ENCODE measurements at places on chromosomes 4 and X.
A peak's percentile ranks its signal among the peaks of the same experiment; 100 is the strongest.

DNA sequence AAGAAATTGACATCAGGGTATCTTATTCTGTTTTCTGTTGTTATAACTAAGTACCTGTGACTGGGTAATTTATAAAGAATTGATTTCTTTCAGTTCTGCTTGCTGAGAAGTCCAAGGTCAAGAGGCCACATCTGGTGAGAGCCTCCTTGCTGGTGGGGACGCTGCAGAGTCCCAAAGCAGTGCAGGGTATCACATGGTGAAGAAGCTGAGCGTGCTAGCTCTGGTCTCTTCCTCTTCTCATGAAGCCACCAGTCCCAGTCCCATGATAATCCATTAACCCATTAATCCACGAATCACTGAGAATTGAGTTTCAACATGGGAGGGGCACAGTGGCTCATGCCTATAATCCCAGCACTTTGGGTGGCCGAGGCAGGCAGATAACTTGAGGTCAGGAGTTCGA, 18.0 kb downstream of the RBMX start:
- DNase-seq, result no peak

GRCh38 chr4:81282131-81282530, 67.1 kb upstream of the PRKG2 start:
- DNase-seq, result no peak

DNA sequence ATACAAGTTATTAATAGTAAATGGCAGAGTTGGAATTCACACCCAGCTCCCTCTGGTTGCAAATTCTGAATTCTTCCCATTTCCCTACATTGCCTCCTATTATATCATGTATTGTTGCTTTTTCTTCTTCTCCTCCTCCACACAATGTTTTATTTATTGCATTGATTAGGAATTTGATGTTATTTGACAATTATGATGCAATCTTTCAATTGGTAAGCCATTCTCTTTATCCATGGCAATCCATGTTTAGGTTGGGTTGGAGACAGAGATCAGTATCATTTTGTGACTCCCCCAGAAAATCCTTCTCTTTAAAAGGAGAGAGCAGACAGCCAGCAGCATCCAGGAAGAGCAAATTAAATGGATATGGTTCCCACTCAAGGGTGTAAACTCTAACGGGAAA, 30.5 kb downstream of the TTC29 start:
- no peak for DNase-seq

- no peak for DNase-seq
These were observed 213.4 kb downstream of the GC start for GRCh38 chr4:71570492-71570891.

DNA sequence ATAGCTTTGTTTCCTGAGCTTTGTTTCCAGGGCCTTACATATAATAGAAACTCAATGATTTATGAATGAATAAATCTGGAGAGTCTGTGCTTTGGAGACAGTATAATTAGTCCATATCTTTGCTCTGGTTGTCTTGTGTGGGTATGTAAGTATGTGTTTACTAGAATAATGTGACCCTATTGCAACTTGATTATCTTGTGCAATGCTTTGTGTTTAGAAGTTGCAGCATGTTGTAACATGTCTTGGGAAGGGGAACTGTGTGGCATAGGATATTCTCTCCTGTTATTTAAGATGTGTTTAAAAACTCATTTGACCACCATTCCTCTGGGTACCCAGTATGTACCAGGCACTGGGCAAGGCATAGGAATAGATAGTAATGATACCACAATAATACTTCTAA, 6.1 kb downstream of the SPATA18 start:
- no peak for DNase-seq

DNA sequence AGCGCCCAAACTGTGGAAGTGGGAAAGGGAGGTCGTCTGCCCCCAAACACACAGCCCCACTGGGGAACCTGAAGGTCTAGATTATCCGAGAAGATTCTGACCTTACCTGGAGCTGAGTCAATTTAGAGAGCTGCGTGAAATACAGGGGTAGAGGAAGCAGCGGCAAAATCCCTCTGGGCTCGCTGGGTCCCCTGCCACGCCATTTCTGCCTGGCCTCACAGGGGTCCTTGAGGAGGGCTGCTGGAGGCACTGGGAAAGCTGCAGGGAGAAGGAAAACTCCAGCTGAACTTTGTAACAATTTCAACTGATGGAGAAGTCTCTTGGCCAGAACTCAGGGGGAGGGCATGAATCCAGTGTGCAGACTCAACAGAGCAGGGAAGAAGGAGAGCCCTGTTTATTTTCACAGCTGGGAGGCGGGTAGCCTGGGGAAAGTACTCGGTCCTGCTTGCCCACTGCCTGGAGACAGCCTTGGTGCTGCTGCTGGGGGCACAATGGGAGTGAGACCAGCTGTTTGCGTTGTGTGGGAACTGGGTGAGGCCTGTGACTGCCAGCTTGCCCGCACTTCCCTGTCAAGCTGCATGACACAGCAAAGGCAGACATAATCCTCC, 93.2 kb upstream of the MAPK10 start:
- no peak for DNase-seq

DNA sequence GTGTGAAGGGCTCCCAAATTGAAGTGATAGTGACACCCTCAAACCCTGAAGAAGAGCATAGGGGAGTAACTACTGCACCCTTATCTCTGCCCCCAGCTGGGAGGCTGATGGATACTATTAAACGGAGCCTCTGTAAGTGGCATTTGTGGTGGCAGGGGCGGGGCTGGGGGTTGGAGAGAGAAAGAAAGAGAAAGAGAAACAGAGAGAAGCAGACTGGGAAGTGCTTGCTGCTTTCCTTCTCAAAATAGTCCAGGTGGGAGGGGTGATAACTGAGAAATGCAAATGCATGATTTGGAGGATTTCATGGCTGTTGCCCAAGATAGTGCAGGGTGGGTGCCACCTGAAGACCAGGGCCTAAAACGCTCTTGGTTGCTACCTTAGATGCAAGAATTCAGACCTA, 253.5 kb upstream of the GATB start:
- peak; percentile 12 for DNase-seq

GRCh38 chr4:143377611-143378099, 41.0 kb downstream of the GAB1 start:
- no peak for DNase-seq

DNA sequence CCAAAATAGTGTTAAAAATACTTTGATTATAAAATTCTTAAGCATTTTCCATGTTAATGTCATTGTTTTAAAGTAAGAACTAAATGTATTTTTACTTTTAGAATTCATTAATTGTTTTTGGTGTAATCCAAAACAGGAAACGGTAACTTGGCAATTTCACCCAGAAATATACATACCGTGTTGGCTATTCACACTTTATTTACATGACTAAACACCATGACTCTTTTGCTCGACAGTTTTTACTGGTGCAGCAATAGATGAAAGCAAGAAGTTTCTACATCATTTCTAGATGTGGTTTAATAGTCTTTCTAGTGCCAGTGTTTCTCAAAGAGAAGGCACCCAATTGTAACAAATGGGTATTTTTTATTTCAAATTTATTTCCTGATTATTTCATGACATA, 25.6 kb upstream of the MAGEA1 start:
- no peak for DNase-seq

DNA sequence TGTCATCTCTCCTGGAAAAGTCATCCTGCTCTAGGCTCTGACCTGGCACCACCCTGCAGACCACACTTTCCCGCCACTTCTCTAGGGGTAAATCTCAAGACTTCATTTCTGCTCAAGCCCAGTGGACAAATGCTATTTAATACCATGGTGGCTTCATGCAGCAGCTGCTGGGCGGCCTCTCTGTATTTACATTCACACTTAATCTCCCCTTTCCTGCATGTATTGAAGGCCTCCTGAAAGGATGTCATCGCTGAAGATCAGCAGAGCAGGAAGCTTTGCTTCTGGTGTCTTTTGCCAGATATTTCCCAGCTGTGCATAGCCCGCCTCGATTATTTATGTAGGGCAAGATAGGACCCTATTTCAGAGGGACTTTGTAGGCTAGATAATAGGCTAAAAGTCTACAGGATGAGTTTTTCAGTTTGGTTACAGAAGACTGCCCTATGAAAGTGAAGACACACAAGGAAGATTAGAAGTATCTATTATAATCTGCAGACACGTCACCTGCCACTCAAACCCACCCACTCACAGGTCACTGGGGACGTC, 17.2 kb downstream of the PROM1 start:
- no peak for DNase-seq

DNA sequence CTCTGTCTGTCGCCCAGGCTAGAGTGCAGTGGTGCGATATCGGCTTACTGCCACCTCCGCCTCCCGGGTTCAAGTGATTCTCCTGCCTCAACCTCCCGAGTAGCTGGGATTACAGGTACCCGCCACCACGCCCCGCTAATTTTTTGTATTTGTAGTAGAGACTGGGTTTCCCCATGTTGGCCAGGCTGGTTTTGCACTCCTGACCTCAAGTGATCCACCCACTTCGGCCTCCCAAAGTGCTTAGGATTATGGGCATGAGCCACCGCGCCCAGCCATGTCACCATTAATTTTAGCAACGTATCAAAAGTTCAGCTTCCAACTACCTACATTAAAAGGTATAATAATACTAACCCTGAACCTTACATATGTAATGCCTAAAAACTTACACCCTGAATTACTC, 940 bp upstream of the UTP3 start:
- peak; percentile 6 for DNase-seq

DNA sequence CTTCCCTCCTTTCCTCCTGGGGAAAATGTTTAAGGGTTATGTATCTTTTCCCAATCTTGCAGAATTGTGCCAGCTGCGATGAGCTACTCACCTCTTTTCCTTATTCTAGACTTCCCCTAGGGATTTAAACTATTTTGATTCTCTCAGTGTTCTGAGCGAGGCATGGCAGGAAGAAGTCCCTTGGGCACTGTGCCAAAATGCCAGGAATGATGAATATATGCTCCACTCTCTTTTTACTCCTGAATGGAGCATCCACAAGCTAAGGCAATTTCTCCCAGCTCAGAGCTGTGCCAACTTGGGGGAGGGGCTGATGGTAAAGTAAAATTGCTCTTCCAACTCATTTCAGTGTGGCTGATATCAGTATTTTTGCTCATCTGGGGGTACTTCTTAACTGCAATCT, 4.0 kb upstream of the C4orf17 start:
- no peak for DNase-seq

DNA sequence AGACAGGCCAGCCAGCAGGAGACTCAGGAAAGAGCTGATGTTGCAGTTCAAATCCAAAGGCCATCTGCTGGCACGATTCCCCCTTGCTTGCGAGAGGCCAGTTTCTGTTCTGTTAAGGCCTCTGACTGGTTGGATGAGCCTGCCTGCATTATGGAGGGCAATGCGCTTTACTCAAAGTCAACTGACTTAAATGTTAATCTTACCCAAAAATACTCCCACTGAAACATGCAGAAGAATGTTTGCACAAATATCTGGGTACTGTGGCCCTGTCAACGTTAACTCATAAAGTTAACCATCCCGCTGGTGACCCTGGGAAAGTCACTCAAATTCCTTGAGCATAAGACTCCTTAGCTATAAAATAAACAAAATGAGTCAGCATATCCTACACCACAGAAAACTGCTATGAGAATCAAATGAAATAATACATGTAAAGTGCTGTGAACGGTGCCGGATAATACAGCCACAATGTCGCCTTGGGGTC, 326.4 kb downstream of the EVC2 start:
- no peak for DNase-seq

- no peak for DNase-seq
These were observed 986.0 kb downstream of the CCSER1 start for GRCh38 chr4:91113130-91113706.

DNA sequence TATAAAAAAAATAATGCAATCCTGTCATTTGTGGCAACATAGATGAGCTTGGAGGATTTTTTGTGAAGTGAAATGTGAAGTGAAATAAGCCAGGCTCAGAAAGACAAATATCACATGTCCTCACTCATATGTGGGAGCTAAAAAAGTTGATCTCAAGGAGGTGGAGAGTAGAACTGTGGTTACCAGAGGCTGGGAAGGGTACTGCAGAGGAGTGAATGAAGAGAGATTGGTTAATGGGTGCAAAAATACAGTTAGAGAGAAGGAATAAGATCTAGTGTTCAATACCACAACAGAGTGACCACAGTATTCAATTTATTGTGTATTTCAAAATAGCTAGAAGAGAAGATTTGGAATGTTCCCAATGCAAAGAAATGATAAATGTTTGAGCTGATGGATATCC, 13.4 kb upstream of the ZCCHC18 start:
- no peak for DNase-seq

GRCh38 chrX:52576946-52577345, 60.1 kb upstream of the XAGE1B start:
- DNase-seq, result no peak

- DNase-seq, result no peak
These were observed 9.3 kb upstream of the TBC1D19 start for GRCh38 chr4:26574563-26574962.

- no peak for DNase-seq
These were observed 17.9 kb downstream of the VSIG4 start for GRCh38 chrX:66021765-66022631.

DNA sequence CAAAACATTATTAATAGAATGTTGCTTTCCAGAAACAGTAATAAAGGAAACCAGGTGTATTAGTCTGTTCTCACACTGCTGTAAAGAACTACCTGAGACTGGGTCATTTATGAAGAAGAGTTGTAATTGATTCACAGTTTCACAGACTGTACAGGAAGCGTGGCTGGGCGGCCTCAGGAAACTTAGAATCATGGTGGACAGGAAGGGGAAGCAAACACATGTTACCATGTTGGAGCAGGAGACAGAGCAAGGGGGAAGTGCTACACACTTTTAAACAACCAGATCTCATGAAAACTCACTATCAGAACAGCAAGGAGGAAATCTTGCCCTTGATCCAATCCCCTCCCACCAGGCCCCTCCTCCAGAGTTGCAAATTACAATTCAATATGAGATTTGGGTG, 815.8 kb downstream of the TRIML1 start:
- DNase-seq, result no peak

- DNase-seq, result no peak
These were observed 125.6 kb downstream of the PARM1 start for GRCh38 chr4:75058486-75058885.

- no peak for DNase-seq
These were observed 38.3 kb upstream of the SPINK2 start for GRCh38 chr4:56859841-56860240.

GRCh38 chr4:140637836-140638235, 69.1 kb upstream of the UCP1 start:
- DNase-seq, result no peak

GRCh38 chr4:114921790-114922591, 191.4 kb downstream of the NDST4 start:
- no peak for DNase-seq

DNA sequence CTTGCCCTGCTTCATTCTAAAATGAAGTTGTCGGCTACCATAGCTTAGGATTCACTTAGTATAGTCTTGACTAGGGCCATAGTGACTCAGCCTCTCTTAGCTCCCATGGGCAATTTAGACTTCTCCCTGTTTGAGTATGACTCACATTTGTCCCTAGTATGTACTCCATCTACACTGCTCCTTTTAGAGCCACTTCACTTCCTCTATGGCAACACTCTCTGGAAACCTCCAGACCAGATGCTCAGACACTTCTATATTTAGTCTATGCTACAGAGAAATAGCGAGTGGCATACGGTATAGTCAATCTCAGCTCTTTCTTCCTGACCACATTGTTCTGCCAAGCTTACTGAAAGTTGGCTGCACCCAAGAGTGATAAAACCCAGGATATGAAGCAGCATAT, 11.2 kb downstream of the MEPE start:
- DNase-seq, result no peak

Measured in stimulated activated CD4-positive, alpha-beta T cell treated with anti-CD3 and anti-CD28 coated beads, TNF-alpha, amount 100 ng/mL, for 4 hours (primary cell).